ENCODE measurements at places on chromosomes 2 and 18. TPM values are rescaled to one million over a fixed set of nuclear protein-coding genes. Genes with fewer than 3 reads are reported as not detected.

The HOXD8 gene
- 46.2 TPM for total RNA-seq

The QPCT gene
- total RNA-seq: 11.0 TPM

The HMSD gene
- total RNA-seq: not detected

The EVX2 gene
- total RNA-seq: not detected

- no peaks in the 10 kb centered on the region for H3K36me3 ChIP-seq
- no peak for DNase-seq
- no peaks in the 10 kb centered on the region for H3K27me3 ChIP-seq
- H3K4me3 ChIP-seq: peak overlapping the region; percentile 30
- no peak overlapping the region for H3K27ac ChIP-seq
These were observed 83.0 kb upstream of the CHRNA1 start for GRCh38 chr2:174846941-174847938.

GRCh38 chr2:86300496-86300895, 36.9 kb downstream of the REEP1 start:
- peak; percentile 36 for DNase-seq
- H3K36me3 ChIP-seq: no peaks in the 10 kb centered on the region
- no peak overlapping the region for H3K4me3 ChIP-seq
- peak overlapping the region; percentile 30 for H3K27ac ChIP-seq
- peaks cover 6% of the 10 kb centered on the region for H3K4me1 ChIP-seq

DNA sequence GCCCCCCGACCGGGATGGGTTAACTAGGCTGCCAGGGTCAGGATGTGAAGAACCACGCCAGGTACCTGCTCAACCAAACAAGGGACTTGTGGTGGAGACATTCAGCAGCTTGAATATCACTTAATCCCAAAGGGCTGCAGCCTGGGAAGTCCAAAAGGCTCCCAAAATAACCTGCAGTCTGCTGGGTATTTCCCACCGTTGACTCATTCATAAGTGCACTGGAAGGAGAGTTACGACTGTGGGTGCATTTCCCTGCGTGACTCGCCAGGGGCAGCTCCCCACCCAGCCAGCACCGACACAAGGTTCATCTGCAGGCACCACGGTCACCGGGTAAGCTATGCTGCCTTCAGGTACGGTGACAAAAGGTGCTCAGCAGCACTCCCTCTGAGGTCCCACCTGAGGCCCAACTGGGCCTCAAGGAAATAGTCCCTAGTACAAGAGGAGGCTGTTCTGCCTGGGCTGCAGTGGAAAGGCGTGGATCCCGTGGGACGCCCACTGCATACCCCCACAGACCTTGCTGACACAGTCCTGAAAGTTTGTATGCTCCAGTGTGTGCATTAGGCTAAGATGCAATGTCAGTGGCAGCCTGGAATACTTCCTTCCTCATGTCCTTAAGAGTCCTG, 86.5 kb downstream of the UXS1 start:
- H3K36me3 ChIP-seq: no peaks in the 10 kb centered on the region
- no peak overlapping the region for H3K4me3 ChIP-seq
- no peaks in the 10 kb centered on the region for H3K4me1 ChIP-seq
- no peak for DNase-seq
- no peak overlapping the region for H3K27ac ChIP-seq
- H3K27me3 ChIP-seq: no peaks in the 10 kb centered on the region

DNA sequence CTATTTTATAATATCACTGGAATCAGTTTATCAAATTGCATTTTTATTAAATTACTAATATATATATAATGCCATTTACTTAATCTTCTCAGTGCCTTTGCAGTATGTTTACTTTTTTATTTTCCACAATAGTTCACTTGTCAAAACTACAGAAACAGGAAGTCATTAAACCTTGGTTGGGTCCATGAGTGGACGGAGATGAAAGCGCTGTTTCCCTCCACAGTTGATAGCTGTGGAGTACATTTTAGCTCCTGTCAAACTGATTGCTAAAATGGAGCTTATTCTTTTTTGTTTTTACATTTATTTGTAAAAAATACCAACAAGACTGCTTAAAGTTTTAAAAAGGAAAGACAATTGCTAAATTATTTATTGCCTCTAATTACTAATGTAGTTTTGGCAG, 19.2 kb downstream of the MFF start:
- no peak for DNase-seq
- H3K4me3 ChIP-seq: no peak overlapping the region
- no peak overlapping the region for H3K27ac ChIP-seq
- no peaks in the 10 kb centered on the region for H3K4me1 ChIP-seq
- H3K36me3 ChIP-seq: no peaks in the 10 kb centered on the region

- peak overlapping the region; percentile 28 for H3K27ac ChIP-seq
- no peaks in the 10 kb centered on the region for H3K4me1 ChIP-seq
- H3K4me3 ChIP-seq: no peak overlapping the region
- H3K27me3 ChIP-seq: no peaks in the 10 kb centered on the region
- H3K36me3 ChIP-seq: no peaks in the 10 kb centered on the region
These were observed 117.1 kb downstream of the KLHL29 start for GRCh38 chr2:23502096-23502495.

GRCh38 chr2:165305391-165306096, 66.3 kb downstream of the SCN2A start:
- no peaks in the 10 kb centered on the region for H3K4me1 ChIP-seq
- no peaks in the 10 kb centered on the region for H3K36me3 ChIP-seq
- H3K4me3 ChIP-seq: no peak overlapping the region
- H3K27me3 ChIP-seq: no peaks in the 10 kb centered on the region
